Large intestine (tissue), 12 donors: ENCODE measurements at places on chromosomes 4 and X.

- no peak for DNase-seq
Observed at GRCh38 chr4:43244688-43245382, 352.3 kb downstream of the GRXCR1 start.

DNA sequence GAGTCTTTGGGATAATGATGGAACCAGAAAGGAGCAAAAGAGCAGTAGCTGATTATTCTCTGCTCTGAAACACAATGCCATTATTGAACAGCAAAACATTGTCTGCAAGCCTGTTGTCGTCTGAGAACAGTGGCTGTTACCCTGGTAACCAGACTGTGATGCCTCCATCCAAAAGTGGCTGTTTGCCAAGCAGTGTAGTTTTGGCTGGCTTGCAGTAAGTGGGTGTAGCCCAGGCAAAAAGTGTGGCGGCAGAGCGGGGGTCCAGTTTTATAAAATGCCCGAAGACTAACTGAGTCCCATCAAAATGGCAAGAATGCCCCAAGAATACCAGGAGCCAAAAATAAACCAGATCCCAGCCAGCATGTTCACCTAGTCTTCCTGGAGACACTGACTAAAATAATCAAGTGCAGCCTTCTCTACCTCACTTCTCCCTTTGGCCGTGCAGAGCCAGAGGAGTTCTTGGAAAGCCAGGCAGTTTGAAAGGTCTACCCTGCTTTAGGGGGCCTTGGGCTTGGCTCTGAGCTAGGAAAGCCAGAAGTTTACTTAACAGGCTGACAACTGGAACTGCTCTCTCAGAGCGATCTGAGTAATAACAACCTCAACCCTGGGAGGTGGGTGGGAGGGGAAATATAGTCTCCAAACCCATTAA, 2.6 kb downstream of the PLP1 start:
- DNase-seq, result no peak

DNA sequence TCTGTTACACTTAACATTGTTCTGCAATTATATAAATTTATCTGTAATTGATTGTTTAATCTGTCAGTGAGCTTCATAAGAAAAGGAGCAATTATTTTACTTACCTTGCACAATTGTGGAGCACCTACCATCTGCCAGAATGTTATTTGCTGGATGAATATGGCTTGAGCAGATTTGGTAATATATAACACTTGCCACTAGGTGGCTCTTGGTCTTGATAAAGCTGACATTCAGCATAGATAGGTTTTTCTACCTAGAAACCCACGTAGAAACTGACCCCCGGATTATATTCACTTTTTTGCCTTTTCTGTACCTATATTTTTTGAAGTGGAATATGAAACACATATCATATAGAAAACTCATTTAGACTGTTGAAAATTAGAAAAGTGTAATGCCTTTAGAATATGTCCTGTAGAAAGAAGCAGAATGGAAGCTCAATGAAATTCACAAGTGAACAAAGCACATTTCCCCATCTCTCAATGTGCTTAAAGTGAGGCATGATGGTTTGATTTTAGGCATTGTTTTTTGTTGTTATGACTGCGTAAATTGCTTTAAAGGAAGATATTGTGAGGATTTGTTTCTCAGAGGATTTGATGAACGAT, 9.5 kb downstream of the RBPJ start:
- peak; percentile 16 for DNase-seq

DNA sequence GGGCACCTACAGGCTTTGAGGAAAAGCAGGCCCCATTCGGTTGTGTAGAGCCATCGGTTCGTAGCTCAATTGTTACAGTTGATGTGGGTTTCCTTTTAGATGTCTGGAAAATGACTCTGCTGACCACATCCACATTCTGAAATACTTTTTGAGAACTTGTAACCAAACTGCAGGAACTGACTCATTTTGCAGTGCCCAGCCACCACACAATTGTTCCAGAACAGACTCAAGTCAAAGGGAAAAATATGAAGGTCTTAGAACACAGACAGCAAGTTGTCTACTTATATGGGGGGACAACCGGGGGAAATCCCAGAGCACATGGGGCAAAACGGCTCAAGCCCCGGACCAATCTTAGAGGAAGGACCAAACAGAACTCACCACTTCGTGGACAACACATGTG, 557.6 kb upstream of the DIPK2B start:
- DNase-seq, result no peak

DNA sequence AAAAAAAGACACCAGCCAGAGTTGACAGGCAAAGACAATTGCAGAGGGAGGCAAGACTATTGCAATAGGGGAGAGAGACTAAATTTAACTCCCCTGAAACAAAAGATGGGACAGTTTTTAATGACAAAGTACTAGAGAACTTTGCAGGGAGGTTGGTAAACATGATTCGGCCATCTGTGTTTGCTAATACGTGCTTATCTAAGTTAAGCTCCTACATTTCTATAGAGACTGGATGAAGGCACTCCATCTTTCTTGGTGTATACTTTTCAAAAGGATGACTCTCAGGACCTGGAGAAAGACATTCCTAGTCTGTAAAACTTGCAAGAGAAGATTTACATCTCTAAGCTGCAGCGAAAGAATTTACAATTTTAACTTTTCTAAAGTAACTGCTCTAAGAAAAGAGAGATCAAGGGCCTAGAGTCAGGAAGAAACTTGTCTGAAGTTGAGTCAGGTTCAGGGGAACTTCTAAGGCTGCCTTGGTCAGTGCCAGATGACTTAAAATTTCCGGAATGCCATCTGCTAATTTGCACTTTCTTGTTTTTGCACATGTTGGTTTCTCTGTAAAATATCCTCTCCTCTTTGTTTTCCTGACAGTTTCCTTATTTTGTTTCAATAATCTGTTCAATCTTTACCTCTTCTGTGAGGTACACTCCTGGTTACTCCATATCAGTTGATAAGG, 10.6 kb downstream of the ADAM29 start:
- DNase-seq, result no peak

DNA sequence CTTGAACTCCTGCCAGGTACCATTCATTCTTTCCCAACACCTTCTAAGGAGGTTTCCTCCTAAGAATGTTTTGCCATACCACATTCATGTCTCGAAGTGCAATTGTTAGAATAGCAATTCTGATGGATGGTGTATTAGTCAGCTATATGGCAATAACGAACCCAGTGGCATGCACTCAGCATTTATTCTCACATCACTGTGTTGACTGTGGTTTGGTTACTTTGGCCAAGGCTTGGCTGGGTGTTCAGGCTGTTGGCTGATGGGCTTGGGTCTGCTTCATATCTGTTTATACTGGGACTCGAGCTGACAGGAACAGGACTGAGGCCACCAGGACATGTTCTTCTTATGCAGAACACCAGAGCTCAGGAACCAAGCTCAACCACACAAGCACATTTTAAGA, 31.7 kb downstream of the PSAPL1 start:
- DNase-seq, result no peak

GRCh38 chr4:27191592-27191991, 331.0 kb downstream of the STIM2 start:
- no peak for DNase-seq

GRCh38 chrX:9873952-9874351, 87.7 kb downstream of the SHROOM2 start:
- no peak for DNase-seq

GRCh38 chr4:53193111-53193510, 172.8 kb downstream of the SCFD2 start:
- no peak for DNase-seq

- no peak for DNase-seq
Observed at GRCh38 chr4:138996090-138996489, 19.5 kb upstream of the NOCT start.

DNA sequence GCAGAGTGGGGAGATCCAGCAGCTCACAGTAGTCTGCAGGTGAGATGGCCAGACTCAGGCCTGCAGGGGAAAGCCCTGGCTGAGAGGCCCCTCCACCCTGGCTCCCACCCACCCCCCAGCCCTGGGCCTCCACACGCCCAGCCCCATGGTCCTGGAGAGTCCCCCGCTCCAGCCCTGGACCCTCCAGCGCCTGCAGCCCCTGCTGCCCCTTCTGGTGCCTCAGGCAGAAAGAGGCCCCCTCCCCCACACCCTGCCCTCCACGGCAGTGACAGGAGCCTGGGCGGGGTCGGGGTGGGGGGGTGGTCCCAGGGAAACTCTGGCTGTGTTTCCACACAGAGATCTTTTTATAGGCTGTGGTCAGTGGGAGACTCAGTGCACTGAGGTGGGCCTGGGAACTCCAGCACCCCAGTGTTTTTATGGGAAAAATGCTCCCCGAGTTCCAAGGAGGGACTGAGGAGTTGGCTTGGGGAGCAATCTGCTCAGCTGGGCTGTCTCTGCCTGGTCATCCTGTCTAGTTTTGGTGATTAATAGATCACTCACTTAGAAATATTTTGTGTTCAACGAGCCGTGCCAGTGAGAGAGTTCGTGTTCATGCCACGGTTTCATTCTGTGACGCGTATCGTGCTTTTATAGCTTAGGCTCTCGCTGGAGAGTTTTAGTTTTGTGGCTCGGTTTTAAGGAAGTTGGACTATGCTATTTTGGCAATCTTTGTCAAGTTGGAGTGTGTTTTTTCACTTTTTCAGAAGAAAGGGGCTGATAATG, 53.1 kb upstream of the HGFAC start:
- DNase-seq, result no peak

DNA sequence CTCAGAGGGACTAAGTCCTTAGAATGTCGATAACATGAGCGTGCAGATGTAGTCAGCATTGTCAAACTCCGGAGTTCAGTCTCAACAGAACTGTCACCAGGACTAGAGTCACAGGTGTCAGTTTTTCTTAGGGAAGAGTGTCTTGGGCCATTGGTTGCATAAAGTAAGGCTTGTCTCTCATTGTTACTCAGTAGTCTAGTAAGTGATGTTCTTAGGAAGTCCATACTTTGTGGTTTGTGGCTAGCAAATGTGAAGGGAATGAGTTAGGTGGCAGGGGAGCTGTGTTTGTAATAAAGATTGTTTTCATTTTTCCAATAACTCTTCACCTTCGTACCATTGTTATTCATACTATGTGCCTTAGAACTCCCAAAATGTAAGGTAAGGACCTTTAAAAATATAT, 119.6 kb downstream of the AFF2 start:
- no peak for DNase-seq

DNA sequence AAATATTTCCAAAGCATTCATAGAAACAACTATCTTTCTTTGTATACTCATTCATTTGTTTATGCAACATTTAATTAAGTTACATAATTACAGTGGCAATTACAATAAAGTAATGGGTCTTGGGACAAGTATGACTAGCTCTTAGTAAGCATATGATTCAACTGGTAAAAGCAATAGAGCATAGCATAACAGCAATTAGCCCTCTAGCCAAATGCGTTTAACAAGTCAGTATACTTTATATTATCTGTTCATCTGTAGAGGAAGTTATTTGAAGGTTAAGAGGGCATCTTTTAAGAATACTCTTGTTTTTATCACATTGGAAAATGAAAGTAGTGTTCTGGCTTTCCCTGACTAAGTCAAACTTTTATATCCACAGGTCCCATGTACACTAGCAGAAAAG, 198.1 kb upstream of the UGT8 start:
- DNase-seq, result no peak

- DNase-seq, result no peak
Observed at GRCh38 chr4:66693694-66694093, 851.6 kb downstream of the CENPC start.

DNA sequence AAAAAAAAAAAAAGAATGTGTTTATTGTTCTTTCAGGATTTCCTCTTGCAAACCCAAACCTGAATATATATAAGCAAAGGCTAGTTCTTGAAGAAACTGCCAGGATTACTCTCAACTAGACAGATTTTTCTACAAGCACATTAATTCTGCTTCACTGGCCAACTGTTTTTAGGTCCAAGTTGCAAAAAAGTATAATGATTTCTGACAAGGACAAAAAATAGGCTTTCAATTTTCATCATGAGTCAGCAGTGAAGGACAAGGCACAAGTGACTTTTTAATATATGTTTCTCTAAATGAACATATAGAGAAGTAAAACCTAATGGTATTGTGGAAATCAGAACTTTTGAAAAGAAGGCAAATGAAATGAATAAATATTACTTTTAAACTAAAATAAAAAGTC, 73.7 kb downstream of the ELOVL6 start:
- no peak for DNase-seq

DNA sequence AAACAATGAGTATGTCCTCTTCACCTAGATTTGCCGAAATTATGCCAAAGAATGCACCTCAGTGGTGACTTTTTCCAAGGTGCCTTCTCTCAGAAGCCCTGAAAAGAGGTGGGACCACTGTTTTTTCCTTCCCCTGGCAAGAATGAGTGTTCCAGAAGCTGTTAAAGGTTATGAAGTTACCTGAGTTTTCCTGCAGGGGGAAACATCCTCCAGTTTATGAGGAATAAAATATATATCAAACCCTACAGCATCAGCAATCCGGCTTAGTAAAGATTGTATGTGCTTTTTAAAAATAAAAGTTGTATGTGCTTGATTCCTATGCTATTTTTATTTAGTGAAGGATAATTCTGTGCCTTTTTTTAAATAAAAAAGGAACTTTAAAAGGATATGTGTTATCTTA, 73.3 kb downstream of the RBM46 start:
- DNase-seq, result no peak

- DNase-seq, result peak; percentile 45
Observed at GRCh38 chr4:118865091-118865708, 23.5 kb upstream of the SYNPO2 start.

DNA sequence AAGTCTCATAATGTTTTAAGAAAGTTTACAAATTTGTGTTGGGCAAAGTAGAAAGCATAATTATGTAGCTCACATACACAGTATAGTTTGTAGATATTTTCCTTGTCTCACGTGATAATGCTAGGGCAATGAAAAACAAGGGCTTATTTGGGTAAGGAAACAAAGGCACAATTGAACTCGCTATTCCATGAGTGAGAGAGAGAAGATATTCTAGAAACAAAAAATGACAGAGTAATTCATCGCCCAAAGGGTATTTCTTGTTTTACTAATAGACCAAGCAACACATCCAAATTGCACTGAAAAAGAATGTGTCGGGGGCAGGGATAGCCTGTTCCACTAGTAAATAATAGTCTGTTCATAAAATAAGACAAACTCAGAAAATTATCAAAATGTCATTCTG, 3.6 kb upstream of the ASB11 start:
- no peak for DNase-seq

DNA sequence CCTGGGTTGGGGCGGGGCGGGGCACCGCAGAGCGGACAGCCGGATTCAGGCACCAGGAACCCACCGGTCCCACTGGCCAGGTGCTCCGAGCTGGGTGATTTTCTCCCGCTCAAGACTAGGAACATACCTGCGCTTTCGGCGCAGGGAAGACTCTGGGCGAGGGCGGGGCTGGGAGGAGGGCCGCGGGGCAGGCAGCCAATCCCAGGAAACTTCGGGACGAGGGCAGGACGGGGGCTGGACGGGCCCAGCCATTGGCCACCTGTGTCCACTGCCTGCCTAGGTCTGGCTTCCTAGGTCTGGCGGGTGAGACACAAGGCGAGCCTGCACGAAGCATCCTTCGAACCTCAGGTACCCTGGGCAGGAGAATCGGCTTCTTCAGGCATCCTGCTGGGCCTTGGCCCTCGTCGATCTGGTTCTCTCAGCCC, 274 bp upstream of the ERVMER34-1 start:
- peak; percentile 45 for DNase-seq

DNA sequence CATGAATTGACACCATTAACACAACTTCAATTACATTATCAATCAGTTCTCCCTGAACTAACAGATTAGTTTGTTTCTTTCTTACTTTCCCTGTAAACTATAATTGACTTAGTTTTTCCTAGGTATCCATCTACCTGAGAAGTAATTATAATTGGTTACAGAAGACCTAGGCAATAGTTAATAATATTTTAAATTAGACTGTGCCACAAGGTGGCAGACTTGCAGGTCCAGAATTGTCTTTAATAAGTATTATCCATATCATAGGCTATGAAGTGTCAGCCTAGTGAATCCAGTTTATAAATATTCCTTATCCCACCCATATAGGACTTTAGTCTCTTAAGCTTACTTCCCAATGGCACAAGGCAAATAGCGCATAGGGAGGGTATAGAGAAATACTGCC, 48.9 kb upstream of the FAM47B start:
- no peak for DNase-seq
